Upper lobe of left lung (tissue), 6 donors: ENCODE measurements at places on chromosomes 5 and 9. TPM values are rescaled to one million over a fixed set of nuclear protein-coding genes. Genes with fewer than 3 reads are reported as not detected.
A peak's percentile ranks its signal among the peaks of the same experiment; 100 is the strongest.

The CTNNA1 gene
- 375 TPM for total RNA-seq

The ACTBL2 gene
- not detected for total RNA-seq

The KLF9 gene
- 51.8 TPM for total RNA-seq

DNA sequence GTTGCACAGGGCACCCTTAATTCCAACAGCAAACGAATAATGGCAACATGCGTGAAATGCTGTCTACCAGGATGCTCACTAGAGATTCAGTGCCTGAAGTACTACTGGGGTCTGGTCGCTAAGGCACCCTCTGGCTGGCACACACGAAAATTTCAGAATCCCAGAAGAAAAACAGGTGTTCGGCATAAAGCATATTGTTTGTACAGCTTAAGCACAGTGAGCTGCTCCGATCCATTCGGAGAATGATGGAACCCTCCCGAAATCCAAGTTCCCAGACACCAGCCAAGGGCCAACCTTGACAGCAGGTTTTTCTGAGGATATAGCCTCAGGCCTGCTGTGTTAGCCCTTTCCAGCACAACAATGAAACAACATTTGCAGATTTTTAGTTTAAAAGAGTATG, 61.4 kb upstream of the ALDH1B1 start:
- DNase-seq: no peak
- no peak overlapping the region for H3K27ac ChIP-seq
- H3K4me1 ChIP-seq: no peaks in the 10 kb centered on the region
- no peaks in the 10 kb centered on the region for H3K36me3 ChIP-seq
- no peaks in the 10 kb centered on the region for H3K27me3 ChIP-seq

DNA sequence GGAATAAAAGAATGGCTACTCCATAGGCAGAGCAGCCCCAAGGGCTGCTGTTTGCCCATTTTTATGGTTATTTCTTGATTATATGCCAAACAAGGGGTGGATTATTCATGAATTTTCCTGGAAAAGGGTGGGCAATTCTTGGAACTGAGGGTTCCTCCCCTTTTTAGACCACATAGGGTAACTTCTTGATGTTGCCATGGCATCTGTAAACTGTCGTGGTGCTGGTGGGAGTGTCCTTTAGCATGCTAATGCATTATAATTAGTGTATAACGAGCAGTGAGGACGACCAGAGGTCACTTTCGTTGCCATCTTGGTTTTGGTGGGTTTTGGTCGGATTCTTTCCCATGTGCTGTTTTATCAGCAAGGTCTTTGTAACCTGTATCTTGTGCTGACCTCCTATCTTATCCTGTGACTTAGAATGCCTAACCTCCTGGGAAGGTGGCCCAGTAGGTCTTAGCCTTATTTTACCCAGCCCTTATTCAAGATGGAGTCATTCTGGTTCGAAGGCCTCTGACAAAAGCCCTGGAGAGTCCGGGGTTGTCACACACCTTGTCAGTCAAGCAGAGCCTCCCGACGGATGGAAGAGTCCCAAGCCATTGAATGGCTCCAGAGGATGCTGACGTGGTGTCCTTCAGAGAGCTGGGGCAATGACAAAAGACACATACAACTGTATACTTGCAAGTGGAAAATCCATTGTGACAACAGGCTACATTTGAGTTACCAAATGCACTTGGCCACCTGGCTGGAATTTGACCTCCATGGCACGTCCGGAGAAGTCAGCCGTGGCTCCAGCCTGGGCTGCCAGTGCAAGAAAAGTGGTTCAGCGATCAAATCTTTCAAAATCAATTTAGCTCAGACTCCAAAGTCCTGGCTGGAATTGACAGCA, 67.1 kb upstream of the CLINT1 start:
- peaks cover 5% of the 10 kb centered on the region for H3K4me1 ChIP-seq
- H3K27me3 ChIP-seq: no peaks in the 10 kb centered on the region
- no peak for DNase-seq
- H3K36me3 ChIP-seq: no peaks in the 10 kb centered on the region
- no peak overlapping the region for H3K4me3 ChIP-seq

DNA sequence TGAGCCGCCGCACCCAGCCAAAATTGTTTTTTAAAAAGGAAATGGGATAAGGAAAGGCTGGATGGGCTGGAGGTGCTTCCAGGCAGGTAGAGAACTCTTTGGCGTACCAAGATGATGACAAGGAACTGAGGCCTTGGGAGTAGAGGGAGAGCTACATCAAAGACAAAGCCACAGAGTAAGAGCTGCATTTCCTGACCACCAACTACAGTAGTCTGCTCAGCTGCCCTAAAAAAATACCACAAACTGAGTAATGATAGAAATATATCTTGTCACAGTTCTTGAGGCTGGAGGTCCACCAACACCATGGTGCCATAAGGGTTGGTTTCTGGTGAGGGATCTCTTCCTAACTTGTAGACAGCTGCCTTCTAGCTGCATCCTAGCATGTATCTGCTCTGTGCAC, 8.2 kb downstream of the OR1K1 start:
- no peak overlapping the region for H3K4me3 ChIP-seq
- no peak overlapping the region for H3K27ac ChIP-seq
- no peaks in the 10 kb centered on the region for H3K36me3 ChIP-seq
- DNase-seq: no peak
- no peaks in the 10 kb centered on the region for H3K27me3 ChIP-seq

The ROPN1L gene
- total RNA-seq: 10.4 TPM

The RABGAP1 gene
- 102 TPM for total RNA-seq

- no peak for DNase-seq
- H3K27ac ChIP-seq: no peak overlapping the region
These were observed 68.8 kb downstream of the HACD4 start for GRCh38 chr9:20962536-20963225.

DNA sequence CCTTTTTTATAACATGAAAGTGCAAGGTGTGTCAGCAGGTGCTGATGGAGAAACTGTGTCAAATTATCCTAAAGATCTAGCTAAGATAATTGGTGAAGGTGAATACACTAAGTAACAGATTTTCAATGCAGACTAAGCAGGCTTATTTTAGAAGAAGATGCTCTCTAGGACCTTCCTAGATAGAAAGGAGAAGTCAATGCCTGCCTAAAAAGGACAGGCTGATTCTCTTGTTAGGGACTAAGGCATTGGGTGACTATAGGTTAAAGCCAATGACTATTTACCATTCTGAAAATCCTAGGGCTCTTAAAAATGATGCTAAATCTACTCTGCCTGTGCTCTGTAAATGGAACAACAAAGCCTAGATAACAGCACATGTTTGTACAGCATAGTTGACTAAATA, 1682.4 kb downstream of the MAT2B start:
- H3K4me1 ChIP-seq: no peaks in the 10 kb centered on the region
- H3K27ac ChIP-seq: no peak overlapping the region
- H3K27me3 ChIP-seq: no peaks in the 10 kb centered on the region
- no peak overlapping the region for H3K4me3 ChIP-seq

- H3K36me3 ChIP-seq: no peaks in the 10 kb centered on the region
- no peak overlapping the region for H3K4me3 ChIP-seq
- no peak for DNase-seq
- peaks cover 10% of the 10 kb centered on the region for H3K4me1 ChIP-seq
- H3K27ac ChIP-seq: no peak overlapping the region
- no peaks in the 10 kb centered on the region for H3K27me3 ChIP-seq
These were observed 173.8 kb upstream of the MVB12B start for GRCh38 chr9:126152622-126153362.

The MAMDC2 gene
- total RNA-seq: 26.5 TPM

- H3K27me3 ChIP-seq: no peaks in the 10 kb centered on the region
- no peak overlapping the region for H3K4me3 ChIP-seq
- H3K4me1 ChIP-seq: no peaks in the 10 kb centered on the region
These were observed 1011.3 kb upstream of the WWC1 start for GRCh38 chr5:167280111-167280510.

DNA sequence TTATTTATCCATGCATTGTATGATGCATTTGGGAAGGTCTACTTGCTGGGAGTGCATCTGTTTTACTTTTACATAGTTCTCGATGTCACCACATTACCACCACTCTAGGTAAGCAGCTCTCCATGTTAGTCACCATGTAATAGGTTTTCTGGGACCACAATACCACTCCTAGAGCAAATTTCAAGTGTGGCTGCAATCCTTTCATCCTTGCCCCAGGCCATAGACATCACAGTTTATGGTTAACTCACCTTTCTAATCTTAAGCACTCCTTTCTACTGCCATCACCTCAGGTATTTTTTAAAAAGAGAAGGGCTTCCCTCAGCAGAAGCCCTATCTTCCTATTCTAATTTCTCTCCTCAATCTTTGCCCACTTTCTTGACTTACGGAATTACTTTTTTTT, 354.1 kb downstream of the PLK2 start:
- H3K36me3 ChIP-seq: no peaks in the 10 kb centered on the region
- H3K4me3 ChIP-seq: no peak overlapping the region
- no peaks in the 10 kb centered on the region for H3K27me3 ChIP-seq

DNA sequence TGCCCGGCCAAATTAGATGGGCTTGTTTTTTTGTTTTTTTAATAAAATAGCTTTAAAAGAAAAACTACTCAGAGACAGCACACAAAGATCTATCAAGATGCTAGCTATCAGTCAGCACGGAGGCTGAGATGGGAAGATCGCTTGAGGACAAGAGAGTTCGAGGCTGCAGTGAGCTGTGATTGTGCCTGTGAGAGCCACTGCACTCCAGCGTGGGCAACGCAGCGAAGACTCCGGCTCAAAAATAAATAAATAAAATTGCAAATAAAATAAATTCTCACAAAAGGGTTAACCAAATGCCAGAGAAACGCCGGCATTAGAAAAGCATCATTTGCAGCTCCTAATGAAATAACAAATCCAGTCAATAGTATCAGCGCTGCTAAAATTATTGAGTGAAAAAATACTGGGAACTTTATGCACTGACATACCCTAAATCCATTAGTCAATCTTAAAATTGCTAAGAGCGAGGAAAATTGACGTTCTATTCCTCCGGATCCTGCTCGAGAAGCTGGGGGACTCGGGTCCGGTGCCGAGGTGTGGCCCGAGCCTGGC, 681 bp downstream of the CPLANE1 start:
- H3K4me1 ChIP-seq: peaks cover 17% of the 10 kb centered on the region
- H3K27me3 ChIP-seq: no peaks in the 10 kb centered on the region
- peak overlapping the region; percentile 93 for H3K27ac ChIP-seq
- H3K4me3 ChIP-seq: peak overlapping the region; percentile 74

GRCh38 chr5:53560028-53560427, 411 bp upstream of the NDUFS4 start:
- no peaks in the 10 kb centered on the region for H3K36me3 ChIP-seq
- DNase-seq: no peak
- peaks cover 20% of the 10 kb centered on the region for H3K4me1 ChIP-seq
- no peaks in the 10 kb centered on the region for H3K27me3 ChIP-seq
- peak overlapping the region; percentile 86 for H3K27ac ChIP-seq

The PCDHB14 gene
- total RNA-seq: 1.3 TPM

DNA sequence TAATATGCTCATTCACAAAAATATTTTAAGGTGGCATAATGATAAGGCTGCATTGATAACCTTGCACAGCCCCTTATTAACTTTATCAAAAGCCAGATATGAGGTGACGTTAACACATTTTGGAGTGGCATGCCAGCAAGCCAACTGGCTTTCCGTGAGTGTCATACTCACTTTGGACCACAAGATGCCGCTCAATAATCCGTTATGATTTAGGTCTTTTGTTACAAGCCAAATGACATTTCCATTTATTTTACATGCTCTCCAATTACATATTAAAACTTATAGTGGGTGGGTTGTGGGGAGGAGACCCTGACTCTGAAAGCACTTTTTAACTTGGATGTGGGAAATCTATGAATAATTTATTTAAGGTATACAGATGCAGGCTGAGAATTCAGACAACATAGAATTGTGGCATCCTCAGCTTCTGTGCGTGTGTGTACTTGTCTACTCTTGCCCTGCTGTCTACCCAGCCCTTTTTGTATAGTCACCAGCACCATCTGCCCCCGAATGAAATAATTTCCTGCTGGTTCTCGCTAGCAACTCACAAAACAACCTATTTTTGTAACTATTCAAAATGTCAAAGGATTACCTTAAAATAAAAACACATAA, 305.1 kb downstream of the PSAT1 start:
- H3K36me3 ChIP-seq: no peaks in the 10 kb centered on the region
- no peak overlapping the region for H3K27ac ChIP-seq
- H3K4me1 ChIP-seq: no peaks in the 10 kb centered on the region
- H3K4me3 ChIP-seq: no peak overlapping the region
- H3K27me3 ChIP-seq: no peaks in the 10 kb centered on the region

The TARS1 gene
- total RNA-seq: 72.7 TPM

DNA sequence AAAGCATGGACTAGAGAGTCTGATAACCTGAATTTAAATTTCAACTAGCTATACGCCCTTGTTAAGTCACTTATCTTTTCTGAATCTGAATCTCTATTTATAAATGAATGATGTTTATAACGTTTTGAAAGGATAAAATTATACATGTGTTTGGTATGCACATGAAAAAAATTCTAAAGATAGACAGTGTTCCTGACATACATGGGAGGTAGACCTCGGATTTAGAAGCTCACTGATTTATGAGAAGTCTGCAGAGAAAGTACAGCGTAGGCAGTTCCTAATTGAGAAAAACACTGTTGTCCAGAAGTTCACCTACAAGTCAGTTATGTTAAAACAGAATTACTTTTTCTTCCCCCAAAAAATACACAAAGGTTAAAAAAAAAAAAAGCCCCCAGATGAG, 26.6 kb downstream of the MPDZ start:
- no peaks in the 10 kb centered on the region for H3K36me3 ChIP-seq
- no peak overlapping the region for H3K4me3 ChIP-seq
- no peaks in the 10 kb centered on the region for H3K4me1 ChIP-seq
- no peak for DNase-seq
- no peaks in the 10 kb centered on the region for H3K27me3 ChIP-seq

DNA sequence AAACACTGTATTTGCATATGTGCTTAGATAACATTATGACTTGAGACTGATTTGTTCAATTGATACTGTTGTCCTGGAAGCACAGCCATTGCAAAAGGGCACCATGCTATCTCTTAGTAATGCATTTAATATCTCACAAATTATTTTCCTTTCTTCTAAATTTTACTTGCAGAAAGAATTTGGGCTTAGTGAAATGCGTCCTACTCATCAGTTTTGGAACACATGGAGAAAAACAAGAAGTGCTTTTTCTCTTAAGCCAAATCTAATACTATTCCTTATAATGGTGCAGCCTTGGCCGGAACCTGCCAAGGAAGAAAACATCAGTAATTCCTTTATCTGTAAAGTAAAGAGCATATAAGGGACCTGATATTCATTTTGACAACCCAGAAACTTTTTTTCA, 172.2 kb upstream of the ZNF608 start:
- H3K27me3 ChIP-seq: no peaks in the 10 kb centered on the region
- DNase-seq: no peak
- no peak overlapping the region for H3K27ac ChIP-seq
- H3K4me3 ChIP-seq: no peak overlapping the region
- H3K4me1 ChIP-seq: peaks cover 13% of the 10 kb centered on the region
- H3K36me3 ChIP-seq: no peaks in the 10 kb centered on the region

- H3K27ac ChIP-seq: no peak overlapping the region
- DNase-seq: no peak
- no peak overlapping the region for H3K4me3 ChIP-seq
- H3K27me3 ChIP-seq: no peaks in the 10 kb centered on the region
These were observed 830.4 kb downstream of the MAT2B start for GRCh38 chr5:164335837-164336236.

The PCDHGB1 gene
- total RNA-seq: 2.7 TPM

The TOR2A gene
- total RNA-seq: 20.7 TPM

GRCh38 chr9:95003689-95004410, 277.4 kb downstream of the AOPEP start:
- no peaks in the 10 kb centered on the region for H3K36me3 ChIP-seq
- H3K27me3 ChIP-seq: peaks cover 3% of the 10 kb centered on the region
- peak overlapping the region; percentile 96 for H3K27ac ChIP-seq

- H3K27ac ChIP-seq: no peak overlapping the region
- no peak overlapping the region for H3K4me3 ChIP-seq
- DNase-seq: no peak
- no peaks in the 10 kb centered on the region for H3K36me3 ChIP-seq
- H3K4me1 ChIP-seq: peaks cover 9% of the 10 kb centered on the region
- H3K27me3 ChIP-seq: no peaks in the 10 kb centered on the region
These were observed 274.3 kb upstream of the DMRT1 start for GRCh38 chr9:567128-567746.

The PAM gene
- 91.1 TPM for total RNA-seq

The CATSPER3 gene
- total RNA-seq: not detected

The NUTM2F gene
- total RNA-seq: not detected
